ENCODE measurements at places on chromosomes 4 and X. TPM values are rescaled to one million over a fixed set of nuclear protein-coding genes. Genes with fewer than 3 reads are reported as not detected.
A peak's percentile ranks its signal among the peaks of the same experiment; 100 is the strongest.

Gene SYN1
- 6.4 TPM for polyA plus RNA-seq

Gene NDST4
- 0.37 TPM for polyA plus RNA-seq

Gene HSFX1
- 1.9 TPM for polyA plus RNA-seq

Gene EPHA5
- polyA plus RNA-seq = 0.34 TPM

Gene ZCCHC18
- polyA plus RNA-seq = 4.2 TPM

Gene PRRG3
- 11.7 TPM for polyA plus RNA-seq

DNA sequence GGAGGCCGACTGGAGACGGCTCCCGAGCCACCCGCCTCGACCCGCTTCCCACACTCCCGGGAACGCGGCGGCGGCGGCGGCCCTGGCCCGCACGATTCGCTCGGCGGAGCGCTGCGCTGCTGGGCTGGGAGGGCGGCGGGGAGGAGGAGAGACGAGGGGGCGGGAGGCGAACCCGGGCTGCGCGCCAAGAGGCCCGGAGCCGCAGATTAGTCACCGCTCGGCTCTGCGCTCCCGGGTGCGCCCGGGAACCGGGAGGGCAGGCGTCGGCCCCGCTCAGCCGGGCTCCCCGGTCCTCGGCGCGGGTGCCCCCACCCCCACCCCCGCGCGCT, 11.2 kb upstream of the BCOR start:
- DNase-seq = no peak

DNA sequence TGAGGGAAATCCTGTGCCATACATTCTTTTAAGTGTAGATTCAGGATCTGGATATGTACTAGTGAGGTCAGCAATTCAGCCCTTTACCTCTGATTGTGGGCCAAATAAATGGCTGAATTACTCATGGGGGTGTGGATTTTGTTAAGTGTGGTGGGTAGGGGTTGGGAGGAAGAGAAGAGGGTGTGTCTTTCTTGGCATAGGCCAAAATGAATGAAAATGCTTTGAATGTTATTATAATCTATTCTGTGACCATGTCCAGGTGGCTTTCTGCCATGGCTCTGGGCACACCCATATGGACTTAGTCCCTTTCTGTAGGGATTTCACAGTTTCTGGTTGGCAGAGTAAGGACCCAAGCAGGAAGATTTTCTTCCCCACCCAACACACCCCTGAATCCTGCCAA, 244.3 kb downstream of the CBR4 start:
- no peak for DNase-seq

DNA sequence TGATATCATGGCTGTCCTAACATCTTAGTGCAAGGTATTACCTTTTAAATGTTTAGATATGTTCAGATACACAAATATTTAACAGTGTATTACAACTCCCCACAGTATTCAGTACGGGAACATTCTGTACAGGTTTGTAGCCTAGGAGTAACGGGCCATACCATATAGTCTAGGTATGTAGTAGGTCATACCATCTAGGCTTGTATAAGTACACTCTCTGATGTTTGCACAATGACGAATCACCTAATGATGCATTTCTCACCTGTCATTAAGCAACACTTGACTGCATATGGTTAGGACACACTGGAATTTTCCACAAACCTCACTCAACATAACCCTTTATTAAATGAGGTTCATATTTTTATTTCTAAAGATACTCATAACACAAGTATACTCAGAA, 67.7 kb downstream of the THOC2 start:
- no peak for DNase-seq

DNA sequence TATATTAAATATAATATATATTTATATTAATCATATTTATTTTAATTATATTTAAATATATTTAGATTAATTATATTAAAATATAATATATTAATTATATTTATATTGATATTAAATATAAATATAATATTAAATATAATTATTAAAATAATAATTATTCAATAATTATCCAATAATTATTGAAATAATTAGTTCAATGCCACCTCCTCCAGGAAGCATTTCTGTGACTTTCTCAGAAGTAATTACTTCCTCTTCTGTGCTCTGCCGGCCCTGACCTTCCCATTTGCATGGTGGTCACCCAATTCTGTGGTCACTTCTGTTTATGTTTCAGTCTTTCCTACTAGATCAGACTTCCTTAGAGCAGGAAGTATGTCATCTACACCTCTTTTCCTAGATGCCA, 45.8 kb downstream of the EVC2 start:
- DNase-seq = no peak

- DNase-seq = no peak
Measured at GRCh38 chr4:680928-681645, 6.7 kb downstream of the MYL5 start.

- no peak for DNase-seq
Measured at GRCh38 chr4:151652841-151653547, 107.8 kb downstream of the GATB start.

GRCh38 chr4:1167244-1167949, 5.0 kb downstream of the SPON2 start:
- no peak for DNase-seq

GRCh38 chr4:122788935-122789334, 37.7 kb upstream of the FGF2 start:
- no peak for DNase-seq

- no peak for DNase-seq
Measured at GRCh38 chrX:53421772-53422085, 725 bp downstream of the SMC1A start.

DNA sequence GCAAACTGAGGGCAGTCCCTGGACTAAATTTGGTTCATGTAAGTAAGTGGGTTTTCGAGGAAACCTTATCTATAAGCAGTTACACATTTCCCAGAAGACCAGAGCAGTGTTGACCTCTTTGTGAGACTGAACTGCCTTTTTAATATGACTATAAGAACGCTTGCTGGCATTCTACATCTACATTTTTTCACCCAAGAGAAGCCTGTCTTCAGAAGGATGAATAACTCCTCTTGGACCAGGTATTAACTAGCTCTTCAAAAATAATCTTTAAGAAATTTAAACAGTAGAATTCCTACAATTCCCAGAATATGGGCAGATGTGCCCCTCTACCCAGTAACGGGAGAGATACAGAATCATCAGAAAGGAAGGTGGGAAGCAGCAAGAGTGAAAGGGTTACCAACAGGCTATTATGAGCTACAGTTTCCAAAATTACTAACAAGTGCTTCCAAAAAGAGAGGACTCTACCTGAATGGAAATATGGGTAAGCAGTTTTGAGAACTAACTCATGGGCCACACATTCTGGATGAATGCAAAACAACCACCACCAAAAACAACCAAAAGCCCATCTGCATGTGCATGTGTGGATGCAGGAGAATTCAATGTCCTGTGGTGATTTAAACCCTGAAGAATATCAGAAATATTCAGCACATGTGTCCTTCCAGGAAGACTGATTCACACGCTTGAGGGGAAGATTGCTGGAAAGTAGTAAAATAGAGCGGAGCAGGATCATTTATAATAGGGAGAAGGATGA, 17.4 kb downstream of the BBS12 start:
- DNase-seq = no peak

DNA sequence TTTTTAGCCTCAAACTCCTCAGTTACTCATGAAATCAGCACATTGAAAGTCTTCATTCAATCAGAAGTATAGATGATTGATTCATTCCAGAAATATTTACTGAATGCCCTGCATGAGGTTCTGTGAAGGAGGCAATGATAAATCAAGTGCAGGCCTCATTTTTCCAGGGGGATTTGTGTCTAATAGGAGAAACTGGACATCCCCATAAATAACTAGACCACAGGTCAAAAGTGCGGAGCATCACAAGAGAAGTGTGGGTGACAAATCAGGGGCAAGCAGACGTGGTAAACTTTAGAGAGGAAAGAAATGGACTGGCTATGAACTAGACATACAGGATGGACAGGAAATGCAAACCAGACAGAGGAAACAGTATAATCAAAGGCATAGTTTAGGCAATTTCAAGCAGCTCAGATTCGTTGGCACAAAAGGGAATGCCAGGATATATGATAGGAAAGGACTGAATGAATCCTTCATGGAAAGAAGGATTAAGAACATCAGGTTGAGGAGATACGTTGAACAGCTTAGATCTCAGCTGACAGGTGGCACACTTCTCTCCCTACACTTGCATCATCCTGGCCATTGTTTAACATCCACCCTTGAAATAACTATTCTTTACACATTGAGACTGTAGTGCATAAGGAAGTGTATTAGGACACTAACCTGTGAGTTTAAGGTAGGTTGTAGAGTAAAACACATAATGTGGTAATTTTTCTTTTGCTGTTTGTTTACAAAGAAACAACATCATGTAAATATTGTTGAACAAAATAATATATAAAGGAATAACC, 69.6 kb upstream of the RASGEF1B start:
- DNase-seq = no peak

DNA sequence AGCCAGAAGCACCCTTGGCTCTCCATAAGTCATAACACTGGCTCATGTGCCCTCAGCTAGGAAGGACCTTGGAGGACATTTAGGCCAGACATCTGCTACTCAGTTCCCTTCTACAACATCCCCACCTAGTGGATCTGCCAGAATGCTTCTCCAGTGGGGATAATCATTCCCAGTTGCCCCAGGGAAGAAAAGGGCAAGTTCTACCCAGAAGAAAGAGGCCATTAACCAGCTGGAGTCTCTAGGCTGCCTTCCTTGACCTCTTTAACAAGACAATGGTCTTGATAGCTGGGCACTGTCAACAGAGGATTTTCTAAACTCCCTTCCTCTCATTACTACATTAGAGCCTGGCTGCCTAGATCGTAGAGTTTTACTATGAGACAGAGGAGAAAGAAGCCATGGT, 42.0 kb downstream of the LGI2 start:
- no peak for DNase-seq

GRCh38 chr4:179544496-179544895, 2102.3 kb upstream of the AGA start:
- no peak for DNase-seq

- no peak for DNase-seq
Measured at GRCh38 chr4:106615410-106615945, 246.9 kb upstream of the GIMD1 start.

- DNase-seq = peak; percentile 16
Measured at GRCh38 chrX:10015723-10016518, 48.8 kb downstream of the CLDN34 start.

DNA sequence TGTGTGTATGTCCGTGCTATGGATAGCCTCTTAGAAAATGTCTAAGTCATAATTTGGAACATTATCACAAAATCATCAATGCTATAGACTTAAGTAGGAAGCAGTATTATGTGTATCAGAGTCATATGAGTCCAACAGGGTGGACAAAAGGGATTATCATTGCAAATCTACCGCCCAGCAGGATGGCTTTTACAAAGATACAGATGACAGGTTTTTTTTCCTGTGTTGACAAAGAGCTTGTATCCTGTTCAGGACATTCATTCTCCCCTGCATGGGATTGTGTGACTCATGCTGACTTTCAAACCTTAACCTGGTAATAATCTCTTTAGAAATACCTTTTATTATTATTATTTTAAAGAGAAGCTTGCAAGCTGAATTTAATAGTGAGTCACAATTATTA, 310.3 kb upstream of the GNPDA2 start:
- DNase-seq = no peak

- DNase-seq = no peak
Measured at GRCh38 chrX:68086709-68087108, 346.6 kb downstream of the OPHN1 start.
